ENCODE measurements at places on chromosomes 3 and 15.

- no peak for DNase-seq
Observed at GRCh38 chr3:69786854-69787253, 47.6 kb downstream of the MITF start.

DNA sequence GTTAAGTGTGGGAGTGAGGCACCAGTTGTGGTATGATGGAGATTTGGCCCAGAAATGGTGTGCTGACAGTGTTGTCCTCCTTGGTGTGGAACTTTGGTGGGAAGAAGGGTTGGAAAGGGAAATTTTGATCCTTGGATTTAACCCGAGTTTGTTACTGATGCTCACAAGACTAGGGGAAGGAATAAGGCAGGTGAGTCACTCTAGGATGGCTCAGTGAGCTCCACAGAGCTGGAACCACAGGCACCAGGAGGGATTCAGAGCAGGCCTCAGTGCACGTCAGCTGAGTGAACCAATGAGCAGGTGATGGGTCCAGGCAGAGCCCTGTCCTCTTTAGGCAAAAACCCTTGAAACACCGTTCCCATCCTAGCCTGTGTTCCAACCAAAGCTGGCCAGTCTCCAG, 11.4 kb downstream of the CHRD start:
- no peak for DNase-seq

- DNase-seq = no peak
Observed at GRCh38 chr3:150314248-150315004, 93.7 kb upstream of the TSC22D2 start.

DNA sequence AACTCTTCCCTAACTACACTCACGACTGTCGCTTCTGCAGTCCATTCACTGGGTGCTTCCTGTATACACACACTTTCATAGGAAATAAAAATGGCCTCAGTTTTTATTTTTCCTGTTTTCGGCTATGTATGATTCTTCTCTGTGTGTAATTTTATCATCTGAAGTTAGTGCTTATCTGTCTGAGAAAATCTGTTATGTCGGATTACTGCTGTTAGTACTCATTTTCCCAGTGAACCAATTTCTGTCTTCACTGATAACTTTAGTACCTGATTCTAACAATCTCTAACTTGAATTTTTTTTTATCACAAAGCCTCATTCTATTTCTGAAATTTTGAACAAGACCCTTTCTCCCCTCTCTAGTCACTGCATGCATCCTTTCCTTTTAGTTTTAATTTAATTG, 20.9 kb downstream of the RAB5A start:
- DNase-seq = no peak

DNA sequence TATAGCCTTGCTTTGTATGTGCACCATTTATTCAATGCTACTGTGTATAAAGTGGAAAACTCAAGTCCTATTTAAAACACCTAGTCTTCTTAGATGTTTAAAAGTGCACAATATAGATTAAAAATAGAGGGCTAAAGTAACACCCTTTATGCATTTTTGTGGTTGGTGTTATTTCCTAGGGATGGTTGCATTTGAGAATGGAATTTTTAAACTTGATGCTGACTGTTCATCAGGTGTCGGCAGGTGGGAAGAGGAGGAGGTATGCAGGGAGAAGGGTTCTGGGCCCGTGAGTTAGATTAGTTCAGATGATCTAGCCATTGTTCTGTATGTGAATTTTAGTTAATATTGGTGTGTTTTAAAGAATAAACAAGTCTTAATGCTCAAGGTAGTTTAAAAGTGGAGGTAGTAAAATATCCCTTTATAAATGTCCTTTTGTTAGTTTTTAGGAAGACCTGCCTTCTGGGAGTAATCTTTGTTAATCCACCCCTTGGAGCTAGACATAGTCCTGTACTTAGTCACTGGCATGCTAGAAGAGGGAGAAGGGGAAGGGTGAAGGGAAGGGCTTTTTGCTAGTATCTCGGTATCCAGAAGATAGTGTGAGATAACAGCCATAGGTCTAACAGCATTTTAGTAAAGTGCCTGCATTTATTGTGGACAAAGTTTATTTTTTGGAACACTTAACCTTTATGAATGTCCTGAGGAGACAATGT, 8.1 kb upstream of the SRPRB start:
- no peak for DNase-seq

- DNase-seq = no peak
Observed at GRCh38 chr15:36590838-36591237, 11.4 kb downstream of the CDIN1 start.

DNA sequence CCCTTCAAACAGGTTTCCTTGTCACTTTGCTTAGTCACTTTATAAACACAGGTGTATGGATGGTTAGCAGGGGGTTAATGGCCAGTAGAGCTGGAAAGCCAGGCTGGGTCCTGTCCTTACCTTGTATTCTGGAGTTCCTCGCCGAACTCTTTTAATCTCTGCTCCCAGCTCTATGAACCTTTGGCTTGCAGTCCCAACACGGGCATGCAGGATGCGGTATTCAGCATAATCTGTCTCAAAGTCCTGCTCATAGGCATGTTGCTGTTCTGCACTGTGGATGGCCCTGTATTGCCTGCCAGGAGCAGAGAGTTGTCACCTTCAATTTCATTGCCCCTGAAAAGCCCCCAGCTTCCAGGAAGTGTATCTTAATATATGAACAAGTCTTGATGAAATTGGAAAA, 2.7 kb downstream of the ELL3 start:
- DNase-seq = no peak

DNA sequence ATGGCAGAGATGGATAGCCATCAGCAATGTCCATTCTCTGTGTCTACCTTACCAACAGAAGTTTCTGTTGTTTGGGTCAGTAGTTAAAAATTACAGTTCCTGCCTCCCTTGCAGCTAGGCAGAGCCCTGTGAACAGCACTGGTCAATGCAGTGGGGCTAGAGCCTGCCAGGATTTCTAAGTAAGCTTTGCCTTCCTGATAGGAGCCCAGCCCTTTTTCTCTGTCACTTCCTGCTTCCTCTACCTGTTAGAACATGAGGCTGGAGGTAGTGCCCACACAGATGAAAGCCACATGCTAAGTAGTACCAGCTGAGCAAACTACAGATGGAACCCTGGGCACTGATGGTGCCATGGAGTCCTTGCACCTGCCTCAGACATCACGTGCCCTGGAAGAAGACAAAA, 45.0 kb downstream of the MGLL start:
- no peak for DNase-seq

DNA sequence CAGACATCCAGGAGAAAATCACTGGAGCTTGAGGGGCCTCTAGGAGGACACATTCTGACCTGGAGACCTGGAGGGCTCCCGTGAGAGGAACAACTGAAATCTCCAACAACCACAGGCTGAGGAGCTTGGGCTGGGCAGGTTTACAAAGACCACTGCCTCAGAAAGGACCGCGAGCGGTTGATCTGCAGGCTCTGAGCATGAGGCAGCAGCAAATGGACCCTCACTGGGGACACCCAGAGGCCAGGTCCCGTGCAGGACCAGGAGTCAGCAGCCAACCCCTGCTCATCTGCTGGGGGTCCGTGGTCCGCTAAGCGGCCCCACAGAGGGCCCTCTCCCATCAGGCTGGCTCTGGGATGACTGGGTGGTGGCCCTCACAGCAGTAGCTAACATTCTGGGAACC, 10.5 kb upstream of the EPHB3 start:
- DNase-seq = no peak

GRCh38 chr15:59307165-59307537, 65.5 kb downstream of the MYO1E start:
- DNase-seq = no peak

- no peak for DNase-seq
Observed at GRCh38 chr3:141379250-141379966, 11.1 kb downstream of the ZBTB38 start.

DNA sequence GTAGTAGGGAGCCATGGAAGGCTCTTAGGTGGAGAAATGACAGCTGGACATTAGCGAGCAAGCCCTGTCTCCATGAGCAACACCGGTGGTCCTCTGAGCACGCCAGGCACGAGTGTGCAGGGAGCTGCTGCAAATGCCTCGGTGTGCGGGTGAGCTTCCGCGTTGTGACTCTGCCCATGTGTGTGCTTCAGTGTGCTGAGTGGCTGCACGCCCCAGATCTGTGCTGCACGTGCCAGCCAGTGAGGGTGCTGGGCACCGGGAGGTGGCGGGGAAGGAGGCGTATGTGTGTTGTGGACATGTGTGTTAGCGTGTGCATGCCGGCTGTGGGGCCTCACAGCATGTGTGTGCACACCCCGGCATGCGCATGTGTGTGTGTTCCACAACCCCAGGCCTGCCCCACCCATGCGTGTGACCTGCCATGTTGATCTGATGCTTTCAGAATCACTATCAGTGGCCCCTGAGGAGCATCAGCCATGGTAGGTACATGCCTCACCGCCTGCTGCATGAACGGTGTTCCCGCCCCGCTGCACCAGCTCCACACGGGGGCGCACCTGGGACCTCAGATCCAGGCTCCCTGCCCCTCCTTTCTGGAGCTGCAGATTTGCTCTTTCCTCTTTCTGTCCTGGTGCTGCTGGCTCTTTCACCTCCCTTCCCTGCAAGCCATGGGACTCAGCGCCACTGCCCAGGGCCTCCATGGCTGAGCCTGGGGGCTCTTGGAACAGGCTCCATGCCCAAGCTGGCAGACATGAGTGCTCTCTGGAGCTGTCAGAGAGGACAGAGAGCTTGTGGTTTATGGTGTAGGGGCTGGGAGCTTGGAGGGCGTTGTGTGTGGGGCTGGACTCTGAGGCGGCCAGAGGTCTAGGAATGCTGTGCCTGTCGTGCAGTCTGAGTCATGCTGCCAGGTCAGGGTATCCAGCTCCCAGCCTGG, 169.4 kb downstream of the TBC1D2B start:
- DNase-seq = no peak

Data from activated T-helper 1 cell treated with anti-CD3 and anti-CD28 coated beads, Interleukin-2, amount 50 U/mL, for 16 hours (primary cell).